ENCODE measurements at places on chromosomes 3 and 15. TPM values are rescaled to one million over a fixed set of nuclear protein-coding genes. Genes with fewer than 3 reads are reported as not detected.

GRCh38 chr15:99509686-99510461, 55.9 kb upstream of the MEF2A start:
- DNase-seq = no peak

DNA sequence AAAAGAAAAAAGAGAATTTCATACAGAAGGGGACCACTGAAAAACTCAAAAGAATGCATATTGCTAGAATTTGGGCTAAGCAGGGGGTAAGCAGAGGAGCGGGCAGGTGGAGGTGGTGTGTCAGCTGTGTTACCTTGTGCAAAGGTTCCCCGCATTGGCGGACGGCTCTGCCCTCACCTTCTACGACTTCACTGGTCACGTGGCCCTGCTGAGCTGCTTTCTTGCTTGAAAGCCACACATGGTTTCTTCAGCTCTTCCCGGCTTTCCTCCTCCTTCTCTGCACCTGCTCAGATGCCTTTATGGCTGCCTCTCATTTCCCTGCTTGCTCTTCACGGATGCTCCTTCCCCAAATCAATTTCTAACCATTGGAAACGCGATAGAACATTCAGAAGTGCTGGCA, 30.5 kb downstream of the FAH start:
- DNase-seq = no peak

DNA sequence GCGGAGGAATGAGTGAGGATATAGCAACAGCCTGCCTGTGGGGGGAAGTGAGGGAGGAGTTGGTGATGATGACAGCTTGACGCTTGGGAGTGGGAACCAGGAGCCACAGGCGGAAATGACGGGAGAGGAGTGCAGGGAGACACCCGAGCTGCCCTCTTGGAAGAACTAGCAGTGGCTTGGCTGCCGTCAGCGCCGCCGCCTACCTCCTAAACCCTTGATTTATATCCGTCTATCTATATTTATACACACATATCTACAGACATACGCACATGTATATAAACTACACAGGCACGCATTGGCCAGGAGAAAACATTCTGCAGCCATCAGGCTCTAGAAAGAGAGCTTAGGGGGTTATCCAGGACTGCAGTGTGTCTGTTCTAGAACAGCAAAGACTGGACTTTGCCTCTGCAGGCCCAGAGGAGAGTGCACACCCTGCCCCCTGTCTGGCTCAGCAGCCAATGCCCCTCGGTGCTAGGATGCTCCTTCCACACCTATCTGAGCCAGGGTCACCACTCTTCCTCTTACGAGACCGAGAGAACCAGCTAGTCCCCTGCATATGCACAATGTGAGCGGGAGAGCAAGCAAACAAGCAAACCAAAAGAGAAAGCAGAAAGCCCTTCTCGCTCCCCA, 45.3 kb upstream of the MAGEF1 start:
- DNase-seq = peak; percentile 95

- no peak for DNase-seq
Observed at GRCh38 chr3:14823910-14824629, 5.3 kb downstream of the FGD5 start.

DNA sequence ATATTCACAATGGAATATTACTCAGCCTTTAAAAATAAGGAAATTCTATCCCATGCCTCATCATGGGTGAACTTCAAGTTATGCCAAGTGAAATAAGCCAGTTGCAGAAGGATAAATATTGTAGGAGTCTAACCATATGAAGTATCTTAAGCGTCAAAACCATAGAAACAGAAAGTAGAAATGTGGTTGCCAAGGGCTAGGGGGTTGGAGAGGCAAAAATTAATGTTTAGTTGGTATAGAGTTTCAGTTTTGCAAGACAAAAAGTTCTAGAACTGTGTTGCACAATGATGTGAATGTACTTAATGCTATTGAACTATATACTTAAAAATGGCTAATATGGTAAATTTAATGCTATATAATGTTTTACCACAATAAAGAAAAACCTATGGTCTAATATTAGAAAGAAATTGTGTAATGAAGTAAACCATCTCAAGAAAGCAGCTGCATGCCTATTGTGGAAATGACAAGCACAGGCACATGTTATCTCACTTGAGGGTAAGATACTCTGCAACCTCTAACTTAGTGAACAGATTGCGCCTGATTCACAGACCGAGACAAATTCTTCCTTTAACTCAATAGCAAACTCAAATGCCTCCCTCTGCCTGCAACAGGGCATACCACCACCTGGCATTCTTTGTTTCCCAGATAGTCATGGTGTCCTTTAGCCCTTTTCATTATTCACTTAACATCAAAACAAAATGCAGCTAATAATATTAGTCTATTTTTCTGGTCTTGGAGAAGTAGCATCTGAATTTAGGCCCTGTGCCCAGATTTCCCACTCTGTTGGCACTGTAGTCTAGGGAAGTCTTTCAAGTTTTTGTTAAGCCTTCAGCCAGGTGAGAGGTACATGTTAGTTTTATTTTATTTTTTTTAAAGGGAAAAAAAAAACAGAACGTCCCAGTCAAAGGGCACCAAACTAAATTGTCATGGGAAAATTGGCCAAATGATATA, 80.2 kb upstream of the ACP3 start:
- no peak for DNase-seq

GRCh38 chr3:66639809-66640356, 139.1 kb upstream of the LRIG1 start:
- DNase-seq = no peak

GRCh38 chr3:97884586-97885123, 62.8 kb downstream of the CRYBG3 start:
- no peak for DNase-seq

- no peak for DNase-seq
Observed at GRCh38 chr15:70504299-70504951, 258.9 kb downstream of the UACA start.

DNA sequence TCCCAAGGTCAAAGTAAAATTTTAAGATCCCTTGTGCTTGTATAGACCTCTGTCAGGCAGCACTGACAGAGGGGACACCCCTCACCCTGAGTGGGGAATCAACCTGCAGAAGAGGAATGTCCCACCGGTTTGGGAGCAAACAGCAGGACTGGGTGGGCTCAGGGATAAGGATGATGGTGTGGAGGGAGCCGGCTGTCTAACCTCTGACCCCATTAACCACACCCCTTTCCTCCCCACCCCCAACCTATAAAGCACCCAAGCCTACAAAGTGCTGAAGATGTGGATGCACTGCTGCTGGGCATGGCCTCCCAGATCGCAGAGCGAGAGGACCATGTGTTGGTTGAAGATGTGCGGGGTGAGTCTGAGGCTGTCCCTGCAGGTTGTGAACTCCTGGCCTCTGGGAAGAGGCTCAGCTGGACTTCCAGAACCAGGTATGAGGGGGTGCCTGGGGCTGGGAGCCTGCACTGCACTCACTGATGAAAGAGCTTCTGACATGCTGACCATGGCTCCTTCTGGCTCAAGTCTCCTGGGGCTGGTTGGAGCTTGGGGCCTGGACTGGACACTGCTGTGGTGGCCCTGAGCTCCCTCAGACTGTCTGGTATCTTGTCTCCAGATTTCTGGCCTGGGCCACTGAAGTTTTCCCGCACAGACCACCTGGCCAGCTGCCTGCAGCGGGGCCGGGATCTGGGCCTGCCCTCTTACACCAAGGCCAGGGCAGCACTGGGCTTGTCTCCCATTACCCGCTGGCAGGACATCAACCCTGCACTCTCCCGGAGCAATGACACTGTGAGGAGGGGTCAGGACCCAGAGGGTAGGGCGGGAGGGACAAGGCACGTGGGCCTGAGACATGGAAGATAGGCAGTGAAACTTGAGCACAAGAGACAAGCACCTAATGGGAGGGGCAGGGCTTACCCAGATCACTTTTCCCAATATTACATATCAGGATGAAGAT, 9.3 kb downstream of the DUOX1 start:
- no peak for DNase-seq

Gene WNT7A
- not detected for polyA plus RNA-seq

Gene CYP19A1
- not detected for polyA plus RNA-seq

Gene IGF2BP2
- polyA plus RNA-seq = 25.2 TPM

GRCh38 chr3:38006031-38006430, 15.4 kb downstream of the VILL start:
- DNase-seq = no peak

Gene NAA80
- polyA plus RNA-seq = 4.6 TPM

DNA sequence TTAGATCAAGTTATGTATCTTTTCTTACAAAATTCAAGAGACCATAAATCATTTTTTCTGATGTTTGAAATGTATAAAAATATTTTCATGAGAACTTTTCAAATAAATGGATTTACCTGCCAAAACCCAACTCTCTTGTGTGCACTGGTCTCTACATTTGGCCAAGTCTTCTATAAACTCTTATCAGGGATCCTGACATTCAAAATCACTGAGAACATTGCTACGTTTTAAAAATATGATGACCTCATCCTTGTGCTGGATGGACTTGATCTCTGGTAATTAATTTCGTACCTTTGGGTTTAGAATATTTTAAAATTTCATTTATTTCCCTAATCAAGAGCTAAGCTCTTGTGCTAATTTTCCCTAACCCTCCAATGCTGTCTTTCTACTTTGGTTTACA, 127.4 kb downstream of the ATP8B4 start:
- DNase-seq = no peak

GRCh38 chr15:43845421-43845820, 18.6 kb downstream of the WDR76 start:
- DNase-seq = no peak

Gene HCN4
- not detected for polyA plus RNA-seq

DNA sequence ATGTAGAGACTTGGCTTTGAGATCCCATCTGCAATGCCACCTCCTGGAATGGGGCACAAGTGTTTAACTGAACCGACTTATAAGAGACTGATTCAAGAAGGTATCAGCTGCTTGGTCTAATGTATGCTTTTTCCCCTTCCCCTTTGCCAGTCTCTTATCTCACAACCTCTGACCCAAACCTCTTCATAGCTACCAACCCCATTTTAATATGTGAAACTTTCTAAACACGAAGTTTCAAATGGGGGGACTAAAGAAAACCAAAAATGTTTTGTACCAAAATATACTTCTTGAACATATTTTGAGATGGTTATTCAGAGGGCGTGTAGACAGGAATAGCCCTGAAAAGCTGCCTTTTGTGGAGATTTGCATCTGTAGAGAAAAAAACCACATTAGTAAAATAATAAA, 73.1 kb downstream of the OXSM start:
- no peak for DNase-seq

Gene FBLN2
- polyA plus RNA-seq = 23.9 TPM

DNA sequence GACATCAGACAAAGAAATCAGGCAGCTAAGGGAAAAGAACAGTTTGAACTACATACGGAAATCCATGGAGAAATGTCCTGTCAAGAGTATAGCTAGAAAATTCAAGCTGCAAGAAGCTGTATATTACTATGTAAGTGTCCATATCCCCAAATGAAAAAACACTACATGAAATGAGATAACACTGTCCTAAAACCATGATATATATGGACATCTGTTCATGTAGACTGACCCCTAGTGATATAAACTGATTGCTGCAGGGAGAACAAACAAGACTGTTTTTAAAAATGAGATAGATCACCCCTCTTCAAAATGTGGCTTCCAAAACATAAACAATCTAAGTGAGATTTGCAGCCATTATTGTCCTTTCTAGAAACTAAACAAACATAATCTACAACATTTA, 985.6 kb downstream of the EPHA3 start:
- DNase-seq = no peak

- DNase-seq = no peak
Observed at GRCh38 chr3:122055215-122055614, at the start of gene CD86. CD86 (plus strand) TSS chr3:122055362; CDS start chr3:122055490, 128 bp downstream.

- DNase-seq = no peak
Observed at GRCh38 chr3:3170998-3171397, 8.5 kb downstream of the CRBN start.

Gene RABL3
- 9.3 TPM for polyA plus RNA-seq

Gene CPNE9
- polyA plus RNA-seq = not detected

DNA sequence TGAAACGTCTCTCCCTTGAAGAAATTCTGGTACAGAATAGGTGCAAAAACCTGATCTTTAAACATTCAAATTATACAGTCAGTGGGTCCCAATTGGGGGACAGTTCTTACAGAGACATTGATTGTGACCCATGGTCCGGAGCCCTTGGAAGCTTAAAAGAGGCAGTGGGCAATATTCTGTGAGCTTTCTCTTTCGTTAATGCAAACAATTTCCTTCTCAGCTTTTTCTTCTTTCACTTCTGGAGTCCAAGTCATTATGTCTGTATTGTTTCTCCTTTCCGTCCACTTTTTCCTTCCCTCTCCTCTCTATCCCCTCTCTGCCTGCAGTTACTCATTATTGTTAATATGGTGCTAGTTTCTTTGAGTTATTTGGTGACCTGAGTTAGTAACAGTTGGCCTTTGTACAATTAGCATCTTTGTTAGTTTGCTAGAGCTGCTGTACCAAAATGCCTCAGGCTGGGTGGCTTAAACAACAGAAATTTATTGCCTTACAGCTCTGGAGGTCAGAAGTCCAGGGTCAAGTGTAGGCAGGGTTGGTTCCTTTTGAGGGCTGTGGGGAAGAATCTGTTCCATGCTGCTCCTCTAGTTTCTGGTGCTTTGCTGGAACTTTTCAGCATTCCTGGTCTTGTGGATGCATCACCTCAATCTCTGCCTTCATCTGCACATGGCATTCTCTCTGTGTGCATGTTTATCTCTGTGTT, 102.6 kb downstream of the GMPS start:
- no peak for DNase-seq

GRCh38 chr3:54053211-54053610, 69.1 kb upstream of the CACNA2D3 start:
- no peak for DNase-seq

- DNase-seq = no peak
Observed at GRCh38 chr3:153169793-153170383, 7.9 kb downstream of the RAP2B start.

DNA sequence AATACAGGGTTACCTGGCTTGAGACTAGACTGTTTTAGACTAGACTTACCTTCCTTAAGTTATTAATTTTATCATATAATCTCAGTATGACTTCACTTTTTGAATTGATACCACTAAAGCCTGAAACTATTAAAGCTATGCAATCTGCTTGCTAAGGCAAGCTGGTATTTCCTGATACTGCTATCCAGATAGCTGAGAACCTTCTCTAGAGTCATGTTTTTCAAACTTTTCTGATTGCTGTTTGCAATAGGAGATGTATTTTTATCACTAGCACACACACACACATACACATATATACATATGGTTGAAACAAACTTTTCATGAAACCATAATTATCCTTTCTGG, 9.3 kb upstream of the MAGI1 start:
- DNase-seq = no peak

Gene GPR160
- 0.07 TPM for polyA plus RNA-seq

Gene UROC1
- not detected for polyA plus RNA-seq

Gene CCK
- 3.2 TPM for polyA plus RNA-seq

DNA sequence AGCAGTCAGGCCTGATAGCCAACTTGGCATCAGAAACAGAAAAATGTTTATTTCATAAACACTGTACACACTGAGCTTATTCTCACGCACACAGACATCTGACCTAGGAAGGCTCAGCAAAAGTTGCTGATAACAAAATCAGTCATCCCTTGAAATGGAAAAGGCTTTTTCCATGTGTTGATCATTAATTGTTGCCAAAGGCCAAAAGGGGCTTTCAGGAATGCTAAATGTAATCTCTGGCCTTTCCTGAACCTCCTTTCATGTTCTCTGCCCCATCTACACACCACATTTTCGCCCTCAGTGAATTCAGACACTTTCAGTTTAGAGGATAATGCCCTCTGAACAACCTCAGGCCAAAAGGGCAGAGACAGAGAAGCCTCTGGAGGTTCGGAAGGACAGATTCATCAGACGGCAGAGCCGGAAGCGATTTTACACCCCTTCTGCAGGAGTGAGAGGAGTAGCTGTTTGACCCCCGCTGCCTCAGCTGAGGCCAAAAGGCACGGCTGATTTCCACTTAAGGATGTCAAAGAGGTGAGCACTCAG, 14.5 kb downstream of the RTP4 start:
- DNase-seq = no peak

Gene IQCF5
- polyA plus RNA-seq = not detected

Data from AG04450 (cell line).